ENCODE measurements at places on chromosomes 12 and 14.

- DNase-seq = no peak
Observed at GRCh38 chr12:52164624-52165023, 27.2 kb downstream of the KRT80 start.

- no peak for DNase-seq
Observed at GRCh38 chr12:123853396-123854070, 91.4 kb downstream of the DNAH10 start.

DNA sequence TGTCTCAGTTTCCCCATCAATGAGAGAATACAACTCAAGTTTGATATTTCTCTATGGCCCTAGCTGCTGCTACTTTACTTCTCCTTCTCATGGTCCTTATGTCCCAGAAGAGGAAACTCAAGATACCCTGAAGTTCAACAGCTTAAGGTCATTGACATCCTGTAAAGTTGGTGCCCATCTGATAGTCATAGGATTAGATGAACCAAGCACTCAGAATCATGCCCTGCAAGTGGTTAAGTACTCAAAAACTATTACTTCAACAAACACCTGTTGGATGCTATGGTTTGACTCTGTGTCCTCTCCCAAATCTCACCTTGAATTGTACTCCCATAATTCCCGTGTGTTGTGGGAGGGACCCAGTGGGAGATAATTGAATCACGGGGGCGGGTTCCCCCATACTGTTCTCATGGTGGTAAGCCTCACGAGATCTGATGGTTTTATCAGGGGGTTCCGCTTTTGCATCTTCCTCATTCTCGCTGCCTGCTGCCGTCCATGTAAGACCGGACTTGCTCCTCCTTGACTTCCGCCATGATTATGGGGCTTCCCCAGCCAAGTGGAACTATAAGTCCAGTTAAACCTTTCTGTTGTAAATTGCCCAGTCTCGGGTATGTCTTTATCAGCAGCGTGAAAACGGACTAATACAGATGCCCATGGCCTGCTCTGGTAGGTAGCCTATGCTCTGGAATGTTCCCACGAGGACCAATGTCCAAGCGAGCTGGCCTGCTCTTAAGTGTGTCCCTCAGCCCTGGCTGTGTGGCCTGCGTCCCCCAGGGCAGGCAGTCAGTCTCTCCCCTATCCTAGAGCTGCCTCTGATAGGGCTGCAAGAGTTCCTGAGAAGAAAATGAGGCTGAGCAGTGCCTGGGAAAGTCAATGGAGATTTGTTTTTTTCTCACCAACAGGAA, 18.1 kb downstream of the CAMKK2 start:
- no peak for DNase-seq

GRCh38 chr12:43951286-43951685, 115.4 kb downstream of the TMEM117 start:
- no peak for DNase-seq

DNA sequence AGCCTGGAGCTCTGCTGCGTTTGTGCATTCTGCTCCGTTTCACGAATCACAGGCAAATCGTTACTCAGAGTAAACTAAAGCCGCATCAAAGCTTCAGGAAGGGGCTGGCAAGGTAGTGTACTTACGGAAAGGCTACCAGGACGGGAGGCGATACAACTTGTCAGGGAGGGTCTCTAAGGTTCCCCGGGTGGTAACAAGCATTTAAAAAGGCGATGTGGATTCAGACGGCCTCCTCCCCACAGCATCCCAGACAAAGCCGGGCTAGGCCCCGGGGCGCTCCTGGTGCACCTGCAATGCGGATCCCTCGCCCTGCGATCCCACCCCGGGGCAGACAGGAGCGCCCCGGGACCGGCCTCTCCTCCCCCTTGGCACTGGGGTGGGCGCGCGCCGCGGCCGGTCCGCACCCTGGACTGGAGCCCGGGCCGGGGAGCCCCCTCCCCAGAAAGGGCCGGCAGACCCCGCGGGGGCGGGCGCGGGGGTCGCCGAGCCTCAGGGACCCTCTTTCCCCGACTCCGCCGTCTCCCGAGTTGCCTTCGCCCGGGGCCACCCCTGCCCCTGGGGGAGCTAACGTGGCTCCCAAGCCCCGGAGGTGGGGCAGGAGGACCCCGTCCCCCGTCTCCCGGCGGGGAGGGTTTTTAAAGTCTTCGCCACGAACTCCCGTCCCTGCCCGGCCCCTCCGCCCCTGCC, 718 bp downstream of the CCDC92 start:
- DNase-seq = no peak

DNA sequence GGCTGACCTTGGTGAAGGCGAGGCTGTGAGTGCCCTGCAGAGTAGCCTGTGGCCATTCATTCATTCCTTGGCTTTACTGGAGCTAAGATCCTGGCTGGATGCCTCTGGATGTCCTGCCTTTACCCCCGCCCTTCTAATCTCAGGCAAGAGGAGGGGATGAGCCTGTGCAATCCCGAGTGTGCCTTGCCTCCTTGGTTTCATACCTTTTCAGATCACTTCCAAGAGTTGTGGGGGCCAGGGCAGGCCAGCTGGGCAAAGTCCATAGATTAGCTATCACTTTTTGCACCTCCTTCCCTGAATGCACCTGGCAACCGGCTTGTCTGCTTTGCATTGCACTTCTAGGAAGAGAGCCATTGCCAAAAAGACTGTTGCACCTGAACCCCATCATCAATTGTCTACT, 1.5 kb downstream of the VRTN start:
- DNase-seq = no peak

GRCh38 chr12:43872396-43872795, 36.5 kb downstream of the TMEM117 start:
- no peak for DNase-seq

- DNase-seq = no peak
Observed at GRCh38 chr14:100165831-100166440, 6.5 kb upstream of the DEGS2 start.

- DNase-seq = no peak
Observed at GRCh38 chr14:95885278-95885677, 8.6 kb downstream of the TUNAR start.

DNA sequence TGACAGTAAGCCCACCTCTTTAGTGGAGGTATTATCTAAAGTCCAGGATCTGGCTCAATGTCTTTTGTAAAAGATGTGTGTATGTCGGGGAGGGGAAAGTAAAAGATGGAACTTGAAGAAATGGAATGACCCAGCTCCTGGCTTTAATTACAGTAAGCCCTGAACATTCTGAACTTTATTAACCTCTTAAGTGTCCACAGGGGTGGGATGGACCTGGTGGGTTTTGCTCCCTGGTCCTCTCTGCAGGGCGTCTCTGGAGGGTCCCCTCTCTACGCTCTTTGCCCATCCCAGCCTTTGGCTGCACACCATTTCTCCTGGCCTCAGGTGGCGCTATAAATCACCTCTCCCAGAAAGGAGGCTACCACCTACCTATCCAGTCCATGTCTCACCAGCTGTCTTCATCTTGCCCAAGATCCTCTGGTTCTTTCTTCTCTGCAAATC, 3.7 kb upstream of the CISTR start:
- DNase-seq = no peak
